ENCODE measurements at places on chromosomes 16 and 17.

DNA sequence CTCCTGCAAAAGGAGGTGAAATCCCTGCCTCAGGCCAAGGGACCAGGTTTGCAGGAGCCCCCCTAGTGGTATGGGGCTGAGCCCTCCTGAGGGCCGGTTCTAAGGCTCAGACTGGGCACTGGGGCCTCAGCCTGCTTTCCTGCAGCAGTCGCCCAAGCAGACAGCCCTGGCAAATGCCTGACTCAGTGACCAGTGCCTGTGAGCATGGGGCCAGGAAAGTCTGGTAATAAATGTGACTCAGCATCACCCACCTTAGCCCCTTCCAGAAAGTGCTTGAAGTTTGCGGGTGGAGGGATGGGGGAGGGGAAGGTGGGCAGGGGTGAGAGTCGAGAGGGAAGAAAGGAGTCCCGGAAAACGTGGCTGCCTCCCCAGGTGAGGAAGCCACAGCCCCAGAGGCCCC, 2.1 kb downstream of the MC1R start:
- no peak for DNase-seq

DNA sequence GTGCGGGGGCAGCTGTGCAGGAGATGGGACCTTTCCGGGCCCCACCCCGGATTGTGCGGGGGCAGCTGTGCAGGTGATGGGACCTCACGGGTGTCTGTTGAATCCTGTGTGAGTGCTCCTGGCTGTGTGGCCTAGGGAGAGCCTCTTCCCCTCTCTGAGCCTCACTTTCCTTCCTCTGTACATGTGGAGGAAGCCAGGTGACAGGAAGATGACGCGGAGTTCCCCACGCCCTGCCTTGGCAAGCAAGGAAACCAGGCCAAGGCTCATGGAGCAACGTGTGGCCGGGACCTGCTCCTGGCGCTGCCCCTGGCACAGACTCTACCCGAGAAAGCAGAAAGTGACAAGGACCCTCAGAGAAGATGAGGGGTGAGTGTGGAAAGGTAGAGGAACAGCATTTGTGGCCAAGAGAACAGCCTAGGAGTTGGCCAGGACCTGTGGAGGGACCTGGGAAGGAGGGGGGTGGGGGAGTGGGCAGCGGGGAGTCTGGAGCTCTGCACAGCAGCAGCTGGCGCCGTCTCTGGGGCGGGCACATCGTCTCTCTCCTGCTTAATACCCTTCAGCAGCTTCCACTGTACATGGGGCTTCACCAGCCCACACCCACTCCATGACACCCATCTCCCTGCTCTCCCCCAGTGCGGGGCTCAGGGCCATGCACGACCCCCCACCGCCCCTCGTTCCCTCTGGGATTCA, 38.4 kb upstream of the PABPN1L start:
- no peak for DNase-seq

DNA sequence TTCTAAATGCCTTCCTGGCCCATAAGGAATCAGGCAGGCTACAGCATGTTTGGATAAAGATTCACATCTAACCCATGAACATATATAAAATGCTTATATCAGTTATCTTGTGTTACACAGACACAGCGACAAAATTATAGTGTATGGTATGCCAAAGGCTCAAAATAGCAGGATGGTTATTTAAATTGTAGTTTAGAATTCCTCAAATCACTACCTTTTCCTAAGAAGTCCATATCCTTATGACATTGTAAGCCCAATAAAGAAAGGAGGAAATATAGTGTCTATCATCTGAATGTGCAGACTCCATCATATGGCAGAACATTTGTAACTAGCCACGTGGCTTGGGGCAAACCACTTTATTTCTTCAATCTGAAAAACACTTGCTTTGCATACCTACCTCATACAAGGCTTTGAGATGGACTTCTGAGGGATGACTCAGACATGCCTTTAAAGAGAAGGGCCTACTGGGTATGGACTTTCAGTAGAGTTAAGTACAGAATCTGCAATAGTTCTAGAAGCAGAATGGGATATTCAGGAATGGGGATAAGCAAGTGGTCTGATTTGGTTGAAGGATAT, 12.1 kb upstream of the DHX8 start:
- DNase-seq, result no peak

- DNase-seq, result no peak
Observed at GRCh38 chr16:16992975-16993765, 477.6 kb downstream of the XYLT1 start.

DNA sequence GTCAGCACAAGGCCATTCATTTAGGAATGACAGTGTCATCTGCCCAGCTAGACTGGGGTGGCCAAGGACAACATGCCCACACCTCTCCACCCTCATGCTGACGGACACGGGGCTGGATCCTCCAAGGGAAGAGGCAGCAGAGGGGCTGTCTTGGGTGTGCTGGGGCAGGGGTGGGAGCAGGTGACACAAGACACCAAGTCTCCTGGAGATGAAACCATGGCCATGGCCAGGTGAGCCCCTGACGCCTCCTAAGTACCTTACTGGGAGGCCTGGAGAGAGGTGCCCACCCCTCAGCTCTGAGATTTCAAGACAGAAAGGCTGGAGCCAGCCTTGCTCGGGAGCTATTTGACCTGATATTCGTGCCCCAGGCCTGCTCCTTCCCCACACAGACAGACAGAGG, 9.0 kb upstream of the RASD1 start:
- no peak for DNase-seq

DNA sequence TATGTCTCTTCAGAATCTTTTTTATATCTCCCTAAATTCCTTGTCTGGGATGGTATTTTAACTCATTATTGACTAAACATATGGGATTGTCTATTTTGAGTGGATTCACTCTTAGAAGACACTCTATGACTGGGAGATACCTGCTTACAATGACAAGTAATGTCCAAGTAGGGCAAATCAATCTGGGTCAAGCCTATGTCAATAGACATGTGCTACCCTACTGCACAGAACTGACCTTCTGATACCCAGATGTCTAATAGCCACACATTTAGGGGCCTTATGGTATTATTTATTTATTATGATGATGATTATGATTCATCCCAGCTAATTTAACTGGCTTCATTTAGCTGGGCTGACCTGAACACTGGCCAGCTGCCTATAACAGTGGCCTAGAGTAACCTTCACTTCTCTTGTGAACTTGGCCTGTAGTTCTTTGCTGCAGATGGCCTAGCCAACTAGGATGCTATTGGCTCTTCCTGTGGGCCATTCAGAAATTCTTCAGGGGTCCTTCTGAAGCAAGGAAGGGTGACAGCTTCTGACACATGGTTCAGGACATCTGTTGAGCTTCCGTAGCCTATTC, 138.0 kb downstream of the ANKFN1 start:
- DNase-seq, result no peak

- DNase-seq, result no peak
Observed at GRCh38 chr17:2694381-2695242, 17.0 kb downstream of the CLUH start.

DNA sequence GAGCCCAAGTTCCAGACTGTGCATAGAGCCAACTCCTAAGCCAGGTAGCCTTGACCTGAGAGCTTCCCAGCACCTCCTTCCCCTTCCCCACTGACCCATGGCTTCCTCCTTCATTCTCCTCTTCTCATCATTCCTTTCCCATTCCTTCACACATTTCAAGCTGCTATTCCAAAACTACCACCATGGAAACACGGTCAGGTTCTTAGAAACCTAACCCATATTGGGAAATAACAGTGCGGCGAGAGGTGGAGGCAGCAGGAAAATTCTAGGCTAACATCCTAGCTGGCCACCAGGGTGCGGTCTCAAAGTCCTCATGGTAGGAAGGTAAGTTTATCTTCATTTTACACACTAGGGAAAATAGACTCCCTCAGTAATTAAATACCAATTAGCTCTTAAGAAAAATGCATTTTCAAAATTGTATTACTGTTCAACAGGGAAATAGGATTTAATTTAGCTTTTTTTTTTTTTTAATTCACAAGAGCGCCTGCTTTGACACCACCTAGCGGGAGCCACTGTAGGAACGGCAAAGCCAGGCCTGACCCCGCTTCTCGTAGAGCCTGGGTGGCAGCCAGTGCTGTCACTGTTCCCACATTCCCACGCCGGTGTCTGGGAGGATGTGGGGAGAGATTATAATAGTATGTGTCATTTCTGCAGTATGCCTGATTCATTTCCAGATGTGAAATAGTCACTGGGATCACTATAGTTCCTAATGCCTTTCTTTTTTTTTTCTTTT, 14.0 kb upstream of the SPHK1 start:
- DNase-seq, result no peak

DNA sequence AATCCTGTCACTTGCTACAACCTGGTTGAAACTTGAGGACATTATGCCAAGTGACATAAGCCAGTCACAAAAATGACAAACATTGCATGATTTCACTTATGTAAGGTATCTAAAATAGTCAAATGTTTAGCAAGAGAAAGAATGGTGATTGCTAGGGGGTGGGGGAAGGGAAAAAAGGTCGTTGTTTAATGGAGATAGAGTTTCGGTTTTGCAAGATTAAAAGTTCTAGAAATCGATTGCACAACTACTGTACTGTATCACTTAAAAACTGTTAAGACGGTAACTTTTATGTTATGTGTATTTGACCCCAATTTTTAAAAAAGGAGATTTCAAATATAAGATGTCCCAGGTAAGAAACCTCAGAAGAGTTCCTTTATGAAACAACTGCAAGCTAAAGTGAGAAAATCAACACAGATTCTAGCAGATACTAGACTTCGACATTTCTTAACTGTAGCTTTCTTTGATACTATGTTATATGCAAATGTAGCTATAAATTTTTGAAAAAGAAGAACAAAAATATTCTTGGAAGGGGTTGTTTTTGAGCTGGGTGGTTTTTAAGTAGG, 5.9 kb downstream of the MEOX1 start:
- DNase-seq, result no peak

GRCh38 chr17:20999841-21000532, 42.8 kb downstream of the USP22 start:
- DNase-seq, result no peak

GRCh38 chr16:48438414-48438813, 53.2 kb upstream of the SIAH1 start:
- DNase-seq, result no peak

DNA sequence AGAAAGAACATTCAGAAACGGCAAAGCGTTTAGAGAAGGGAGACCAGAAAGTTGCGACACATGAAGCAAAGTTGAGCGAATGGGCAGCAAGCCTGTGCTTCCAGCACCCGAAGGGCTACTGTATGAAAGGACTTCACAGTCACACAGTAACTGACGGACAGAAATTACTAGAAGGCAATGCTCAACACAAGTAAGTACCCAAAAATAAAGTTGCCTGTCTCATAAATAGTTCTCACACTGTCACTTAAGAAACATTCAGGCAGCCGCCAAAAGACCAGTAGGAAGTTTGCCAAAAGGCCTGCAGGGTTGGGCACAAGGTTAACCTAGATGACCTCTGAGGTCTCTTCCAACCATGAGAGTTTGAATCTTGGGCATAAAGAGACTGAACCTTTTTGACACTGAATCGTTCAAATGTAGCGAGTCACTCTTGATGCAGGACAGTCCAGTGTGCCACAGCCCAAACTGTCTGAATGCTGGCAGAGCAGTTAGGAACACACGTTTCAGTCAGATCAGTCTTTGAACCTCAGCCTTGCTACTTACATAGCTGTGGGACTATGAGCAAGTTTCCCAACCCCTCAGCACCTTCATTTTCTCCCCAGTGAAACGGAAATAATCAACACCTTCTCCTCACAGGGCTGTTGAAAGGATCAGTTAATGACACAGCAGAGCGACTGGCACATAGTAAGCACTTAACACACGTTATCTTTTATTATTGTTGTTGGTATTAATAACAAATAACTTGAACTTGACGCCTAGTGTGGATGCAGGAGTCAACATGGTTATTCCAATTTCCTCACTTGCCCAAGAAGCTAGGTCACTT, 10.4 kb downstream of the NCBP3 start:
- no peak for DNase-seq

GRCh38 chr17:62032480-62032879, 32.6 kb downstream of the MED13 start:
- no peak for DNase-seq

DNA sequence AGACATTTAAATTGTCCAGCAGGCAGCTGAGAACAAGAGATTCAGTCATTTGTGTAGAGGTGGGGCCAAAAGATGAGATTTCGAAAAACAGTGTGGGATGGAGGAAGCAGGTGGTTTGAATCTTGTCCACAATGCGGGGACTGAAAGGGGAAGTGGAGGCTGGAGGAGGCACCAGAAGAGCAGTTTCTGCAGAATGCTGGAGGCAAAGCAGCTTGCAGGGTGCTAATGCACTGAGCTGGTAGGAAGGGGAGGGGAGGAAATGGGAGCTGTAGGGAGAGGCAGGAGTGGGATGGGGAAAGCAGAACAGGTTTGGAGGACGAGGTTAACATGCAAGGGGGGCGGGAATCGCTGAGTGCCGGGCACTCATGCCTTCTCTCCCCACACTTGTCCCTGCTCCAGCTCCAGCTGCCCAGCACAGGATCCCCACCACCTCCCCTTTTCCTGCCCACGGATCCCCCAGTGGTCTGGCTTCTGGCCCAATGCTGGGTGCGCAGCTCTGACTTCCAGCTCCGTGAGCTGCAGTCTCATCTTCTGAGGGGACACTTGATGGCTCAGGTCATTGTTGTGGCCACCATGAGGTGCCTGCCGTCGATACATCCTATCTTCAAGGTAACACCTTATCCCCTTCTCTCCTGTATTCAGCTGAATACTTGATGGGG, 9.4 kb downstream of the C17orf100 start:
- DNase-seq, result no peak

- no peak for DNase-seq
Observed at GRCh38 chr16:76748461-76749348, 442.3 kb upstream of the MON1B start.

DNA sequence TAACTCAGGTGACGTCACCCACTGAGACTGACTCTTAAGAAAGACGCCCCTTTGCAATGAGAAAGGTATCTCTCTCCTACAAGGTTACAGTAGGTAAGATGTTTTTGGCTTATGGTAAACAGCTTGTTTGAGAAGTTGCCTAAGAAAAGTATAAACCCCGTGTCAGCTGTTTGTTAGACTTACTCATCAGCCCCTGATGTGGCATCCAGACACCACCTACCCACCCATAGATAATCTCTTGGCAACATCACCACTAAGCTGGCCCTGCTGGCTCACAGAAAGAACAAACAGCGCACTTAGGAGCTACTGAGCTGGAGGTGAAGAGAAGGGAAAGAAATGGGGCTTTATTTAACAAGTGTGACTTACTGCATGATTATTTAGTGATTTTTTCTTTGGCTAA, 121.0 kb downstream of the PARN start:
- no peak for DNase-seq

DNA sequence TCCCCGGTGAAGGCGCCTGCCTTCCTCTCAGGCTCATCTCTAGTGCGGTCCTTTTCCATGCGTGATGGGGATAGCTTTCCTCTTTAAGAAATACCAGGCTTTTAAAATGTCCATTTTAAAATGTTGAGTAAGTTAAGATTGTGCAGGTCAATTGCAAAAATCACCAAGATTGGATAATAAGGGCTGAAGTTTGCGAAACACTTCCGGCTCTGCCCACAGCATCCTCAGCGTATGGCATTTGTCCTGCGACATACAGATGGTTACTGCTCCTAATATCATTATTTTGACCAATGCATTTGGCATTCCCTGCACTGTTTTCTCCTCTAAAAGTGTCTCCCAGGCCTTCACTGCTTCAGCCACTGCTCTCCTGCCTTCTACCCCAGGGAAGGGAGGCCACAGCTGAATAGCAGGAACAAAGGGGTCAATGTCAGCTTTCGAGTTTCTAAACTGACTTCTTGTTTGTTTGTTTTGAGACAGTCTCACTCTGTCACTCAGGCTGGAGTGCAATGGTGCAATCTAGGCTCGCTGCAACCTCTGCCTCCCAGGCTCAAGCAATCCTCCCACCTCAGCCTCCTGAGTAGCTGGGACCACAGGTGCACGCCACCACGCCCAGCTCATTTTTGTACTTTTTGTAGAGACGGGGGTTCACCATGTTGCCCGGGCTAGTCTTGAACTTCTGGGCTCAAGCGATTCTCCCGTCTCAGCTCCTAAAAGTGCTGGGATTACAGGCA, 91.9 kb downstream of the CRISPLD2 start:
- no peak for DNase-seq

GRCh38 chr16:75942936-75943335, 216.6 kb upstream of the CPHXL start:
- DNase-seq, result no peak

All from stimulated activated CD4-positive, alpha-beta T cell treated with anti-CD3 and anti-CD28 coated beads, Interleukin-15, amount 100 ng/mL, for 48 hours (primary cell).